ENCODE measurements at places on chromosomes 6 and 20.

DNA sequence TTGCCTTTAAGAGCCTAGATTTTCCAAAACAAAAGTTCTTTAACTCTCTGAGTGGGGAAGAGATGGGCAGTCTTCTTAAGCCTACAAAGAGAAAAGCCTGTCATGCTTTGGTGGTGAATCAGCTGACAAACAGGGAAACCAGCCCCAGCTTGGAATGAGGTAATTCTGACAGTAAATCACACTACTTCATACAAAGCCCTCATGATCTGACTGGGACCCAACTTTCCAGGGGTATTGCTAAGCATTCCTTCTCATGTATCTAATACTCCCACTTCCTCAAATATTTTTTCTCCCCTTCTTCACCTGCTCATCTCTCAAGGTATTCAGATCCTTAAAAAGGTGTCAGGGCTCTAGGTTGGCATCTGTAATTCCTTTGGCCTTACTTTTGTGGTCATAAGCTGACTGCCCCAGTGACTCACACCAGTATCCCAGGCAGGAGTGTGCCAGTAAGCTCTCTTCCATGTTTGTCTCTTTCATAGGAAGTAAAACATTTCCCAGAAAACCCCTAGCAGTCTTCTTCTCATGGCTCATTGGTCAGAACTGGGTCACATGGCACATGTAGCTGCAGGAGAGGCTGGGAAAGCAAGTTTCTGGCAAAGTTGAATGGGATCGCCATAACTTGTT, 15.0 kb upstream of the TBC1D22B start:
- DNase-seq, result no peak

DNA sequence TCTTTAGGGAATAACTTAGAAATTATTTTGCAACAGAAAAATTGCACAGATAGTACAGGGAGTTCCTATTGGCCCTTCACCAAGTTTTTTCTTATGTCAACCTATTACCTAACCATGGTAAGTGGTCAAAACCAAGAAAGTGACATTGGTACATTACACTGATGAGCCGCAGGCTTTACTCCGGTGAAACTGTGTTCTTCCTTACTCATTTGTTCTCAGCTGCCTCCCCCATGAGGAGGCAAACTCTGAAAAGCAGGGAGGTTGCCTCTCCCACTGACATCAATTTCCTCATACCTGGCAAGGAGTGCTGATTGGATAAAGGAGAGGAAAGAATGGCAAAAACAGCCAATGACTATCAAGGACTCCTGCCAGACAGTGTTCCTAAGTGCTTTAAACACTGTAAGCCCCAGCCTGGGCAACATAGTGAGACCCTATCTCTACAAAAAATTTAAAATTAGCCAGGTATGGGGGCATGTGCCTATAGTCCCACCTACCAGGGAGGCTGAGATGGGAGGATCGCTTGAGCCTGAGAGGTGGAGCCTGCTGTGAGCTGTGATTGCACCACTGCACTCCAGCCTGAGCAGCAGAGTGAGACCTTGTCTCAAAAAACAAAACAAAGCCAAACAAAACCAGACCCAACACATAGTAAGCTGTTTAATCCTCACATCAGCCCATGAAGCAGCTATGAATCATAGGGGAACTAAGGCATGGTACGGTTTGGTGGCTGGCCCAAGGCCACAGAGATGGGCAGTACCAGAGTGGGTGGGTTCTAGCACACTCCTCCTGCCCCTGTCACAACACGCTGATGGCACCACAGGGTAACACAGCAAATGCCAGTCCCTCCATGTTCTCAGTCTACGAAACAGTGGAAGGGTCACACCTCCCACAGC, 24.7 kb downstream of the C20orf203 start:
- DNase-seq, result no peak

DNA sequence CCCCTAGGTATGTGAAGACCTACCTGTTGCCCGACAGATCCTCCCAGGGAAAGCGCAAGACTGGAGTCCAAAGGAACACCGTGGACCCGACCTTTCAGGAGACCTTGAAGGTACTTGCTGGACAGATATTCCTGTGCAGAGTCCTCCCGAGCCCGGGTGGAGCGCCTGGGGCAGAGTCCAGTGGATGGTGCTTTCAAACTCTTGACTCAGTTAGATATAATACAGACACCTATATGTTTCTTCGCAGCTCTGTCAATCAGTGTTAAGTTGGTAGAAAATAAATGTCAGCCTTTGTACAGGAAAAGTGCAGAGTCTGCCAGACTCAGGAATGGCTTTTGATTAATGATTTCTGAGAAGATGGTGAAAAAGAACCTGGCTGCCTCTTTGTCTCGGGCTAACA, 67.2 kb downstream of the EZR start:
- DNase-seq, result no peak

DNA sequence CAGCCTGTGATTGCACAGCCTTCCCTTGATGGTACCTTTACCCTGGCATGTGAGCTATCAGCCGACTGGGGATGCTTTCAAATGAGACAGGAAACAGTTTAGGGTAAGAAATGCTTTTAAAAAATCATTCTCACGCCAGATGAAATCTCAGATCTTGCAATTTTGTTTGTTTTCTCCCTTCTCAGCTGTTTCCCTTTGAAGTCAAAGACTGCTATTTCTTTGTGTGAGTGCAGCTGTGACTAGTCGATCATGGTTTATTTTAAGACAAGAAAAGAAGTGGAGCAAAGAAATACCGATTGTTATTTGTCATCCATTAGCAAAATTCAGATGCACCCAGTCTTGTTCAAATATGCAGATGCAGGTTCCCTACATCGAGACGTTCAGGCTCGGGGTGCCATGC, 489.7 kb downstream of the QKI start:
- DNase-seq, result no peak

GRCh38 chr20:35472209-35472608, 16.8 kb downstream of the CEP250 start:
- DNase-seq, result no peak

DNA sequence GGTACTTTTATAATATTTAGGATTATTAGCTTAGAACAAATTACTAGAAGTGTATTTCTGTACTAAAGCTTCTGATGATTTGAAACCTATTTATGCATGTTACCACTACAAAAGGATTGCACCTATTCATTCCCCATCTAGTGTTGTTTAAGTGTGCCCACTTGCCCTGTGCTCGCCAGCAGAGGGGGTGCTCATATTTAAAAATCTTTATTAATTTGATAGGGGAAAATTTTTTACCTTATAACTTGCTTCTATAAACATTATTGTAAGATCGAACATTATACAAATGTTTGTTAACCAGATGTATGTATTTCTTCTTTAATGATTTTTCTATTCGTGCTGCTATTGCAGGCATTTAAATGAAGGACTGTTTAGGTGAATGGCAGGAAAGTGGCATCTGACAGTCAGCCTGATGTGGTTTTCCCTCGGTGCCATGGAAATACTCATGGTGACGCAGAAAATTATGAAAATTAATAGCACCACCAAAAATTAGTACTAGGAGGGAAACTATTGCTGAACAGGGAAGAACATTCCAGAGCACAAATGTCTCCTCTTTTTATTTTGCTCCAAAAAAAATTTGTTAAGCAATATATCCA, 44.1 kb upstream of the FNDC1 start:
- DNase-seq, result no peak

DNA sequence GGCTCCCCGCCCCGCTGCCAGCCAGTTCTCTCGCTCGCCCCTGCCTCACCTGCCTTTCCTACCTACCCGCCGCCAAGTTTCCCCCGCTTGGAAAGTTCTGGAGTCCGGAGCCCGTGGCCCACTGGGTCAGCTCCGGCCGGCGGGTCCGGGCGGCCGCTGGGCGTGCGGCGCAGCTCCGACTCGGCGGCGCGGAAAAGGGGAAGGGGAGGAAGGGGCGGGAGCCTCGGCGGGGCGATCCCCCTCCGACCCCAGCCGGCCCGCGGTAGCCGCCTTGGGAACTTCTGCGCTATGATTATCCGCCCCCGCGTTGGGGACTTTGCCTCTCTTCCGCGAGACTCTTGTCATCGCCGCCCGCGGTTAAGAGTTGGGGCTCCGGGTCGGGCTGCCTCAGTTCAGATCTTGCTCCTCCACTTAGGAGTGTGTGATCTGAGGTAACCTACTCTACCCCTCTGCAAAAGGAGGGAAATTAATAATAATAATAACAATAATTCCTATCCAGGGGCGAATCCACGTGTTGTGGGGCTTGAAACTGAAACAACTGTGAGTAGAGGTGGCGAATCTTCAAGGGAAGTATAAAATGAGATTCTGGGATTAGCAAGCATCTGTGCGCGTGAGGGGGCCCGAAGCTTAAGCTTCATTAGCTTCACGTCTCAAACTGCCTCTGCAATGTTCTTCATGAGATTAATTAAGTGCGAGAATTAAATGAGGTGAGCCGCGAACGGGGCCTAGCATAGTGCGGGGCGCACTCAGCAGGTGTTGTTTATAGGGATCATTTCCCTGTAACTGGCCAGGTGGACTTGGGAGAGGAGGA, 30.8 kb downstream of the SF3B5 start:
- DNase-seq, result peak; percentile 23

GRCh38 chr6:27838058-27838944, 73.9 kb downstream of the OR2B2 start:
- peak; percentile 86 for DNase-seq

DNA sequence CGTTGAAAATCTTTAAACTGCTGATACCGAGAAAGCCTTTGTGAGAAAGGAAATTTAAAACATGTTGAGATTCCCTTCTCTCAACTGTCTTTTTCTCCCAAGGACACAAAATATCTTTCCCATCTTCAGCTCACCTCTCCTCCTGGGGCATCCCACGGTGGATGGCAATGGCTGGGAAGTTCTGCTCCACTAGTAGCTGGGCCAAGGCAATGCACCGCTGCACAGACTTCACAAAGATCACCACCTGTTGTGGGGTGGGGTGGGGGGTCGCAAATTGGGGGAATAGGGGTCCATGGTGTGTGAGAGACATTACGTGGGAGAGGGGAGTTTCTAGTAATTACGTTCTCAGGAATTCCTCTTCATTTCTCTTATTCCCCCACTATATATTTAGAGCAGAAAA, 2.4 kb downstream of the MCCD1 start:
- no peak for DNase-seq

DNA sequence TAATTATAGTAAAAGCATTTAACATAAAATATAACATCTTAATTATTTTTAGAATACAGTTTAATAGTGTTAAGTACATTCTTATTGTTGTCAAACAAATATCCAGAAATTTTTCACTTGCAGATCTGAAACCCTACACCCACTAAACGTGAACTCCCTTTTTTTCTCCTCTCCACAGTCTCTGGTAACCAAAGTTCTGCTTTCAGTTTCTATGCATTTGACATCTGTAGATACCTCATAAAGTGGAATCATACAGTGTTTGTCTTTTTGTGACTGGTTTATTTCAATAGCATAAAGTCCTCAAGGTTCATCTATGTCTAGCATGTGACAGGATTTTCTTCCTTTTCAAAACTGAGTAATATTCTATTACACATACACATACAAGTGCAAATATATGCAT, 286.3 kb downstream of the BTBD3 start:
- DNase-seq, result no peak

GRCh38 chr6:971981-972640, 279.2 kb upstream of the EXOC2 start:
- DNase-seq, result no peak

GRCh38 chr20:52404671-52405070, 213.1 kb upstream of the ZFP64 start:
- DNase-seq, result no peak

DNA sequence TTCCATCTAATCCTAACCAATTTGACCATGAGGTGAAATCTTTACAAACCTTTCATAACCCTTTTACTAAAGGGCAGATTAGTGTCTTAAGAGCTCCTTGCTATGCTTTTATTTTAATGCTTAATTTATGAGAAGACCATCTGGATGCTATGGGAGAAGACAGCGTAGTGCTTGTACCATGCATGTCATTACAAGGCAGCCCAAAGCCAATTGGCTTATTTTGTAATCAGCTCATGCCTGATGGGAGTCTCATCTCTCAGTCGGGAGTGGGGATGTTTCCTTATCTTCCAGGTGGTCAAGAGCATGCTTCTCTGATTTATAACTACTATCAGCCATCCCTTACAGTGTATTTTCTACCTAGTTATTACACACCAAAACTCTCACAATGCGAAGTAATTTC, 304.7 kb downstream of the FARS2 start:
- DNase-seq, result no peak

GRCh38 chr20:38854654-38855066, 49.2 kb downstream of the PPP1R16B start:
- DNase-seq, result no peak

DNA sequence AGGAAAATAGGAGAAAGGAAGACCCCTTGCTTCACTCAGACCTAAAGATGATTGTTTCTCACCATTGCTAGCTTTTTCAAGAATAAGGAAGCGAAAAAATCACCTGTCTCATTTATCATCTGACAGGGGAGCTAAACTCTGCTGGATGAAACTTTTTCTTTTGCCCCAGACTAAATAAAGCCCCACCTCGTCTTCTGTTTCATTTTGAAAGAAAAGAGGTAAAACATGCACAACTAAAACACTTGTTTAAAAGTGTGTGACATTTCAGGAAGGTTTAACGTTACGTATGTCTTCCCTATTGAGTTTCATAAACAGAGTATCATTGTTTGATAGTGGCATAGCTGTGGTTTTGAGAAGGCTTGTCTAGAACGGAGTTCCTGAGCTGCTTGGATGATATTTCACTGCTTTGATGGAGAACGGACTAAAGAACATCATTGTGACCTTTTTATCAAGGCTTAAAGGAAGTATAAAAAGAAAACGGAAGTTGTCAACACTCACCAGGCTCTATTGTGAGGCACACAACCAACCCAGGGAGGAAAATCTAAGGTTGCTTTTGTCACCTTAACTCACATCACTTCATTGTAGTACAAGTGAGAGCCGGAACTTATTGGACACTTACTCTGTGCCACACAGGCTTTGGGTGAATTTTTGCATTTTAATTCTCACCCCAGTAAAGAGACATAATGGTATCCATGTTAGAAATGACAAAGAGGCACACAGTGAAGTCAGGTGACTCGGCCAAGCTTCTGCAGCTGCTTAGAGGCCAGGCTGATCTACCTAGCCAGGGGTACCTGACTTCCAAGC, 29.5 kb downstream of the TSHZ2 start:
- DNase-seq, result peak; percentile 69

DNA sequence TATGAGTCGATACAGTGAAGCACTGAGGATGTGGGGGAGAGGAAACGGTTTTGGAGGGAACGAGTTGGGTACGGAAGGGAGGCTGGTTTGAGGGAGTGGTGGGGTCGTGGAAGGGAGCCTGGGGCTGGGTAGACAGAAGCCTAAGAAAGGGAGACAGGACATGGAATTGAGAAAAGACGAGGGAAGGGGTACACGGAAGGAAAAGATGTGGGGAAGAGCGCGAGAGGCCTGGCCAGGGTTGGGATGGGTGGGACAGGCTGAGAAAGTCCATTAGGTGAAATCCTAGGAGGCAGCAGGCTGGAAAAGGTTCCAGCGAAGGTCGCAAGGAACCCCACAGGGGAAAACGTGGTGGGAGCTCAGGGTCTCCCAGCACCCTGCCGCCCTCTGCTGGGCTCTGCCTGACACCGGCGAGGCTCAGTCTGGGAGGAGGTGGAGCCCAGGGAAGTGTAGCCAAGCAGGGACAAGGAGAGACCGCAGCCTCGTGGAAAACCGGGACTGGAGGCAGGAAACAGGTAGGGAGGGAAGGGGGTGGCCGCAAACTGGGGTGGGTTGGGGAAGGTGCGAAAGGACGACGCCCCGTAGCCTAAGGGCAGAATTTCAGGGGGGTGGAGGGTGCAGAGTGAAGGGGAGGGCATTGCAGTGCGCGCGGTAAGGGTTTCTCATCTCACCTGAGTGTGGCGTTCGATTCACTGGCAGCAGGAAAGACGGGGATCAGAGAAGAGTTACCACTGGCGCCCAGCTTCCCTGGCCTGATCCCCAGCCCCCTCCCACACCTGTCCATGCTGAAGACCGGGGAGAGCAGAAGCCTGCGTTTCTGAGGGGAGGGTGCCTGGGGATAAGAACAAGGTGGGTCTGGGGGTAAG, 4.3 kb downstream of the GABBR1 start:
- peak; percentile 75 for DNase-seq
